ENCODE measurements at places on chromosomes 2 and 18.
A peak's percentile ranks its signal among the peaks of the same experiment; 100 is the strongest.

DNA sequence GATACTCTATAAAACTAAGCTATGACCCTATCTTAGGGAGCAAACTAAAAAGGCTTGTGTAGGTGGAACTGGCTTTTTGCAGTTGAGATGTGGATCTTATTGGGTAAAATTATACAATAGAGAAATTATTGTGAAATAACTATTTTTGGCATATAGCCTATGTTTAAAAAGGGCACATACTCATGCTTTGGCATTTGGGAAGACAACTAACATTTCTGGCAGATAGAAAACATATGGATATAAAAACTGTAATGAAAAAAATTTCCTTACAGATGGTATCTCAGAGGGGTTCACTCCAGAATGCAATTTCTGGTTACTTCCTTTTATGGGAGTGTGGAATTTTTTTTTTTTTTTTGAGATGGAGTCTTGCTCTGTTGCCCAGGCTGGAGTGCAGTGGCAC lies 120.1 kb upstream of the CCDC195 start:
- no peak for DNase-seq

- DNase-seq: no peak
These were observed 60.5 kb downstream of the STPG4 start for GRCh38 chr2:47094511-47095142.

- no peak for DNase-seq
These were observed 8.5 kb downstream of the DTNA start for GRCh38 chr18:34718610-34719009.

GRCh38 chr18:35479911-35480586 lies 17.7 kb downstream of the INO80C start:
- DNase-seq: no peak

DNA sequence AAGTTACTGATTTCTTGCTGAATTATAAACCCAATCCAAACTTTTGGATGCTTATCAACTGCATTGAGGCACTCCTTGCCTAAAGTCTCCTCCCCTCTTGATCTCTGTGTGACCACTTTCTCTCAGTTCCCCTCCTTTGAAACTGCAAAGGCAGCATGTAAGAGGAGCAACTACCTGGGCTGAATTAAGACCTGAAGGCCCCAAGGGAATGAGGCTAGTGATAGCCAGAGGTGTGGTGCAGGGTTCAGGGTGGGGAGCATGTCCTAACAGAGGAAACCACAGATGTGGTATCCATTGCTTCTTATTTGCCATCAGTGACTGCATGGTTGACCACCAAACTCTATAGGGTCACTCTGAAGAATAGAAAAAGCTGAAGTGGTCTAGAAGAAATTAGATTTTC lies 557.9 kb downstream of the TNS1 start:
- no peak for DNase-seq

DNA sequence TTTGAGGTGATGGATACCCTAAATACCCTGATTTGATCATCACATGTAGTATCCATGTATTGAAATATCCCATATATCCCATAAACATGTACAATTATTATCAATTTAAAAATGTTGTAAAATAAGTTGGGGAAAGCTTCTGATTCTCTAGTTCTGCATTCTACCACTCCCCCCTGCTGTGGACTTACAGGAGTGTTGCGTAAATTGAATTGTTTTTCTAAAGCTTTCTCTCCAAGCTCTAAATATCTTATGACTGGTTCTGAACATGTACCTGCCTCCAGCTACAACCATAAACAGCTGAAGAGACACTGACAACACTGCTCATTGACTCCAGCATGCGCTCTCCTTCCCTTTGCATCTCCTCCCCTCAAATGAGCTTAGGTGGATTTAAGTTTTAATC lies 145.2 kb downstream of the MGAT5 start:
- DNase-seq: no peak

DNA sequence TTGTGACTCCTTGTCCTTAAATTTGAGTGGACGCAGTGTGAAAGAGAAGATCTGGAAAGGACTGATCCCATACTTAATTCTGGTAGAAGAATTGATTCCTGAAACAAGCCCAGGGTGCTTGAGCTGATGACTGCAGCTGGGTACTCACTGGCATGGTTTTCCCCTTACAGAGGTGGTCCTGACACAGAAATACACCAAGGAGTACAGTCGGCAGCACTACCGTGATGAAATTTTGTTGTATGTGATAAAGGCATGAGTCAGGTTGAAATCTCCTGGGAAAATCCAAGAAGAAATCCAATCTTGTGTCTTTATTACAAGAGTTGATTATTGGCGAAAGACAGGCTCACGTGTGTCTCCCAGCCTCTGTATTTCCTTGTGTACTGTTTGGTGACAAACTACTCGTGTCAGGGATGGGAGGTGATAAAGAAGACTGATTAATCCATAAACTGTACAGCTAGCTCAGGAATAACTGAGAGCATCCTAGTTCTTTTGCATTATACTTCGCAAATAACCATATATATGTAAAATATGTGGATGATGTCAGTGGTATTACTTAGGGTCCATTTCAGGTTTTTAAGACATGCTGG lies 76.6 kb downstream of the RAPGEF4 start:
- no peak for DNase-seq

GRCh38 chr18:3995476-3996102 lies 459.5 kb downstream of the DLGAP1 start:
- peak; percentile 52 for DNase-seq

- no peak for DNase-seq
These were observed 147.4 kb upstream of the GPC1 start for GRCh38 chr2:240288087-240288521.

- DNase-seq: no peak
These were observed 31.0 kb upstream of the BBS5 start for GRCh38 chr2:169448316-169448715.

GRCh38 chr2:65714866-65715265 lies 282.5 kb upstream of the SPRED2 start:
- no peak for DNase-seq

GRCh38 chr2:107285621-107286299 lies 399.8 kb upstream of the ST6GAL2 start:
- DNase-seq: no peak

DNA sequence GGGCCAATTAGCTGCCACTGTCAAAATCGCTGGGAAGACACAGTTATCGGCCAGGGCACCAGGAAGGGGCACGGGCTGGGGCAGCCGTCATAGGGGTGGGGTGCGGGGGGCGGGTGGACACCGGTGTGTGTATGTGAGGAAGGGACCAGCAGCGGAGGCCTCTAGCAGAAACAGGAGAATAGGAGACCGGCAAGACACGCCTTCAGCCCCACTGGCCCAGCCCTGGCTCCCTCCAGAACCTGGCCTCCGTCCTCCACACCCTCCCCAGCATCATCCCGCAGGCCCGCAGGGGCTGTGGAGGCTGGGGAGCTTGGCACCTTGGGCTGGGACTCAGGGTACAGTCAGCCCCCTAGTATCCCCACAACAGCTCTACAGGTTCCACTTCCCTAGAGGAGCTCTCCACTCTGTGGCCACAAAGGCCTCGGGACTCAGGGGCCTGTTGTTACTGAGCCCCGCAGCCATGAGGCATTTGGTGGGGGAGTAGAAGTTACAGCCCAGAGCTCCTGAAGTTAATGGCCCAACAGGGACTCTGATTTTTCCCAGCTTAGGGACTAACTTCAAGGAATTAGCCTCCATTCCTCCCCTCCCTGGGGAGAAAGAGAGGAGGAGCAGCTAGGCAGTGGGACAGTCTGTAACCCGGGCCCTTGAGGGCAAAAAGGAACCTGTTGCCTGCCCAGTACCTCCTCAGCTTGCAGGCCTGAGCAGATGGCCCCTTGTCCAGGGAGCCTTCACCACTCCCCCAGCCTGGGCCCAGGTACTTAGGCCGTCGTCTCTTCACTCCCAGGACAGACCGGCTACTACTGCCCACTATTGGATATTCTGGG lies 19.9 kb downstream of the SH2D6 start:
- DNase-seq: no peak

- DNase-seq: no peak
These were observed 15.7 kb downstream of the LYPD1 start for GRCh38 chr2:132654335-132654734.

- no peak for DNase-seq
These were observed 10.5 kb downstream of the ONECUT2 start for GRCh38 chr18:57445488-57446319.
